ENCODE measurements at places on chromosomes 7 and 10.
A peak's percentile ranks its signal among the peaks of the same experiment; 100 is the strongest.

GRCh38 chr10:4512671-4513240, 313.3 kb upstream of the AKR1E2 start:
- DNase-seq, result no peak

GRCh38 chr7:54796150-54796549, 37.1 kb upstream of the SEC61G start:
- peak; percentile 51 for DNase-seq

- no peak for DNase-seq
Observed at GRCh38 chr7:124088590-124088989, 55.7 kb upstream of the TMEM229A start.

DNA sequence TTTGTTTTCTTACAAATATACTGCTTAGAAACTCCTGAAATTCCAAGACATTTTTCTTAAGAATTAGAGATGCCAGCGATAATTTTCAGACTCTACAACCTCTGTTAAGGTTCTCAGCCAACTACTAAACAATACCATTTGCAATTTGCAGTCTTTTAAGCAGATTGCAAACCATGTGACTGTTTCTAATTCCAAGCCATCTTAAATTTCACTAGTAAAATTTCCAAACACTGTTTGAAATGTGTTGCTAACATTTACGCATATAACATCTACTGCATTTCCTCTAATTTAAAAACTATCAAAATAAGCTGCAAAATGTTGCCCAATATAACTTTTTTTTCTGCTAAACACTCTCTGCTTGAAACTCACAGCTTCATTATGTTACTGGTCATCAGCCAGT, 56.0 kb upstream of the MACROH2A2 start:
- no peak for DNase-seq

DNA sequence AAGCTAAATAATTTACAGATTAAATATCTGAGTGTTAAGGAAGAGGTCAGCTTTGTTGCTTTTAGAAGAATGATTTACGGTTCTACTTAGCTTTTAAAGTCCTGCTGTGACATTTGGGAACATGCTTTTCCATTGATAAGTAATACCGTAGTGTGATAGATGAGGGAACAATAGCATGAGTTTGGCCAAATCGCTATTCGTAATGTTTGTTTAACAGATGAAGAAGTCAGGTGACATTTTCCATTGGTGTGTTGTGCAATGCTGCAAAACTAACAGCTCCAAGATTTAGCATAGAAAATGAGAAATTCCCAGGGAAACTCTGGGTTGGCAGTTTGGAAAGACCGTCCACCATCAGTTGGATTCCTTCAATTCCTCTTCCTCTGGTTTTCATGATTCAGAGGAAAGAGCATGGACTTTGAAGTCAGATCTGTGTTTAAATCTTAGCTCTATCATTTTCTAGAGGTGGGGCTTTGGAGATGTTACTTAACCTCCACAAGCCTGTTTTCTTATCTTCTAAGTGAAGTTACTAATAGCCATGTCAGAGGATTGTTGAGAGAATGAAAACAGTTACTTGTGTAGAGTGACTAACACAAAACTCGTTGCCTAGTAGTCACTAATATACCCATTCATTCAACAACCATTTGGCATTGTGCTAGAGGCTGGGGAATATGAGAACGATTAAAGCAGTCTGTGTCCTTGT, 140.4 kb upstream of the BMPER start:
- no peak for DNase-seq

Data from NCI-H1105 (cell line).